Left kidney (tissue), 8 donors: ENCODE measurements at places on chromosomes 4 and X. TPM values are rescaled to one million over a fixed set of nuclear protein-coding genes. Genes with fewer than 3 reads are reported as not detected.

DNA sequence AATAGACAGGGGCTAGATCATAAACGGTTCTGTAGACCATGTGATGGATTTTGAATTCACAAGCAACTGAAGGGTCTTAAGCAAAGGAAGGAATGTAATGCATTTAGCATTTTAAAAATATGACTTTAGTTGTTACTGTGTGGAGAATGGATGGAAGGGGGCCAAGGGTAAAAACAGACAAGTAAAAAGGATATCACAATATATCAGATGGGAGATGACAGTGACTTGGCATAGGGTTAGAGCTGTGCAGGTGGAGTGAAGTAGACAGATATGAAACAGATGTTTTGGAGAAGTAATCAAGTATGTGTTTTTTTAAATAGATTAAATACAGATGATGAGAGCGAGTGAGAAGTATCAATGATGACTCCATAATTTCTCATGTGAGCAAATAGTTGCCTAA, 1116.0 kb upstream of the TENM3 start:
- DNase-seq = no peak

GRCh38 chr4:2393353-2394270, 24.8 kb downstream of the ZFYVE28 start:
- DNase-seq = peak; percentile 79

The VEGFC gene
- 17.1 TPM for polyA plus RNA-seq

The NIPAL1 gene
- polyA plus RNA-seq = 11.0 TPM

DNA sequence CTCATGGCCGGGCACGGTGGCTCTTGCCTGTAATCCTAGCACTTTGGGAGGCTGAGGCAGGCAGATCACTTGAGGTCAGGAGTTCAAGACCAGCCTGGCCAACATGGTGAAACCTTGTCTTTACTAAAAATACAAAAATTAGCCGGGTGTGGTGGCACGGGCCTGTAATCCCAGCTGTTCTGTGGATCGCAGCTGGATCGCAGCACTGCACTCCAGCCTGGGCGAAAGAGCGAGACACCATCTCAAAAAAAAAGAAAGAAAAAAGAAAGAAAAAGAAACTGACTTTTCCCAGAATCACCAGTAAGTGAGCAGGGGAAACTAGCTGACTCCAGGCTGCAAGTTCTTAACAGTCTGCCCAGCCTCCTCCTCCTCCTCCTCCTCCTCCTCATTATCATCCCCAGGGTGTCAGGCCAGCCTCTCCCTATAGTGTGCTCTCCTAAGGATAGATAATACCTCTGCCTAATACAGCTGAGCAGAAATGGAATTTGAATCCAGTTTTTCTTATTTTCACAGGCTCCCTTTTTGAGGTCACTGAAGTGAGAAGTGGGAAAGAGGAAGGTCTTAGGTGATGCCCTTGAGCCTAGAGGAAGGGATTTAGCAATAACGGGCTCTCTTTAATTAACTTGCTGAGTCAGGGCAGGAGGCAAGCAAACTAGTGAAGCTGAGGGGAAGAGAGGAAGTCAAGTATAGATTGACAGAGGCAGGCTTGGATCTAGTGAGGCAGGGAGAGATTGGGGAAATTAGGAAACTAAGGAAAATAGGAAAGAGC, 11.8 kb upstream of the ELF2 start:
- no peak for DNase-seq

- DNase-seq = no peak
Measured at GRCh38 chrX:110569506-110569905, 210.9 kb downstream of the RTL9 start.
